Thyroid gland (tissue), 4 donors: ENCODE measurements at places on chromosomes 16 and 17. TPM values are rescaled to one million over a fixed set of nuclear protein-coding genes. Genes with fewer than 3 reads are reported as not detected.

RAB11FIP3 gene
- 26.6 TPM for total RNA-seq

DNA sequence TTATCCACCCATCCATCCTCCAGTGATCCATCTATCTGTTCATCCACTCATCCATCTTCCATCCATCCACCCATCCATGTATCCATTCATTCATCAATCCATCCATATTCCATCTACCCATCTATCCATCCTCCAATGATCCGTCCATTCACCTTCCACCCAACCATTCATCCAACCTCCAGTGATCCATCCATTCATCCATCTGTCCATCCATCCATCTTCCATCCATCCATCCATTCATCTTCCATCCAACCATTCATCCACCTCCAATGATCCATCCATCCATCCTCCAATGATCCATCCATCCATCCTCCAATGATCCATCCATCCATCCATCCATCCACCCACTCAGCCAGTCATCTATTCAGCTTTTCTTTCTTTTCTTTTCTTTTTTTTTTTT is 156.5 kb upstream of the WSCD1 start:
- H3K36me3 ChIP-seq, result no peaks in the 10 kb centered on the region
- no peak overlapping the region for H3K27ac ChIP-seq
- no peaks in the 10 kb centered on the region for H3K27me3 ChIP-seq

DNA sequence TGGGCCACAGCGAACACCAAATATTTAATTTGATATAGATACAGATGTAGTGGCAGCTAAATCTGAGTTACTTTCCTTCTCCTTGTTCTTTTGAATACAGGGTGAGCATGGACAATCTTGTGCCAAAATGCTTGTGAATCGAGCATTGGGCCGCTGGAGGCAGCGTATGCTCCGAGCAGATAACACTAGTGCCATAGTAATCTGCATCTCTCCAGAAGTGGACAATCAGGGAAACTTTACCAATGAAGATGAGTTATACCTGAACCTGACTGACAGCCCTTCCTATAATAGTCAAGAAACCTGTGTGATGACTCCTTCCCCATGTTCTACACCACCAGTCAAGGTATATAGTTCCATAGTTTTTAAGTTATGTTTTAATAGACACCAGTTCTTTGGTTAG is 21.2 kb upstream of the BCAS3 start:
- no peaks in the 10 kb centered on the region for H3K27me3 ChIP-seq

DNA sequence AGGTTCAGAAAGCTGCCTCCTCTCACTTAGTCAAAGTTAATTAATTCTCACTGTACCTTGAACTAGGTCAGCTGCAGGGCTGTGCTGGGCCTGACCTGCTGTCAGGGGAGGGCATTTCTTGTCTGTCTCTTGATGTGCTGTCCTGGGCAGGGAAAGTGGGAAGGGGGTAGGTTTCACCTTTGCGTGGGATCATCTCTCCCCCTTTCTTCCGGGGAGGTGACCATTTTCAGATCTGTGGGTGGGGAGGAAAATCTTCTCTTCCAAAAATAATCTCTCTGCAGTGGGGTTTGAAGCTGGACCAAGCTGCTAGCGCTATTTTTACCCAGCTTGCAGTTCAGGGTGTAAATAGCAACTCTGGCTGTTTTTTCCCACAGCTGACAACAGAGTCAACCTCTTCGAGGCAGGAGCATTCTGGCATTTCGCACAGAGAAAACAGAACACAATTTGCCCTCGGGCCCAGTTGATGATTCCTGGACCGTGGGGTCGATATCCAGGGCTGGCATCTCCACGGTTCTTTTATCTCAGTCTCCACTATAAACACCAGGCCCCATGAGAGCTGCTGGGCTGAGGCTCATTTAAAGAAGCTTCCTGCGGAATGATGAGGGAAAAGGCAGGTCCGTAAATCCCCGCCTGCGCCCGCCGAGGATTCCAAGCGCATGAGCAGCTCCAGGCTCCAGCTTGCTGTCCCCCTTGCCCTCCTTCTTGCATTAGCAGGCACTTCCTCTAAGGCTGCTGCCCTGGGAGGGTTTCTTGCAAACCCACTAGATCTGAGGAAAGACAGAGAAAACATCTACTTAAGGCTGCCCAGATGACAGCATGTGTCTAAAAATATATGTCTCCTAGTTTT is 93.9 kb downstream of the YPEL2 start:
- H3K27ac ChIP-seq, result peak overlapping the region; percentile 37
- H3K27me3 ChIP-seq, result no peaks in the 10 kb centered on the region
- H3K36me3 ChIP-seq, result no peaks in the 10 kb centered on the region

CSNK2A2 gene
- total RNA-seq, result 39.9 TPM

DNA sequence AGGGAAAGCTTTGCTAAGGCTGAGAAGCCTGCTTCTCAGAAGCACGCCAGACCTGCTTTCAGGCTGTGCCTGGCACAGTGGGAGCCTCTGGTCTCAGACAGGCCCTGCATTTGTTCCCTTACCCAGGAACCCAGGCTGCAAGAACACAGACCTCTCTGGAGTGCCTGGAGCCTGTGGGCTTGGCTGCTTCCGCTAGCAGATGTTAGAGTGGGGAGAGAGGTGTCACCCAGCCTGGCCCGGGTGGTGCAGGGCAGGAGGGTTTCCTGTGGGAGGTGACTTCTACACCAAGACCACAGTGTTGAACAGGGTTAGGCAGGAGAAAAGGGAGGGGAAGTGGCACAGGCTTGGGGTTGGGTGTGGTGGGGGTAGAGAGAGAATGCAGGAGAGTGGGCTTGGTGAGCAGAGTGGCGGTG is 35.8 kb upstream of the ADGRG1 start:
- no peak overlapping the region for H3K27ac ChIP-seq
- H3K27me3 ChIP-seq, result no peaks in the 10 kb centered on the region
- no peak overlapping the region for H3K4me3 ChIP-seq
- H3K4me1 ChIP-seq, result no peaks in the 10 kb centered on the region

CTF1 gene
- 5.9 TPM for total RNA-seq

SPECC1 gene
- total RNA-seq, result 28.2 TPM

- DNase-seq, result no peak
- H3K27me3 ChIP-seq, result no peaks in the 10 kb centered on the region
- no peak overlapping the region for H3K4me3 ChIP-seq
- no peaks in the 10 kb centered on the region for H3K4me1 ChIP-seq
These were observed 4.2 kb downstream of the KRT24 start for GRCh38 chr17:40699371-40699770.

DNA sequence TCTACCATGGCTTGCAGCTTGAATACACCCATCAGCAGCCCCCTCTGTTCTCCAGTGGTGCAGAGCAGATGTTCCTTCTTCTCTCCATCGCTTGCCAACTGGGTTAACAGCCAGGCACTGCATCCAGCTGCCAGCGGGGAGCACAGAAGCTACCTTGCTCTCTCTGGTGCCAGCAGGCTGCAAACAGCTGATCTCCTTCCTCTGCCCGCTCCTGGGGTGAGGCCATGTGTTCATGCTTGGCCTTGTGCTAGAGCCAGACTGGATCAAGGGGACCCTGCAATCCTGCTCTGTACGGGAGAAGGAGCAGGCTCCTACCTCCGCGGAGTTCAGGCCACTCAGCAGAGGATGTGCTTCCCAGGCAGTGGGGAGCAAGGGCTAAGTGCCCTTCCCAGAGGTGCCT is 24.1 kb upstream of the ENGASE start:
- DNase-seq, result no peak
- H3K36me3 ChIP-seq, result no peaks in the 10 kb centered on the region
- H3K27ac ChIP-seq, result no peak overlapping the region
- no peaks in the 10 kb centered on the region for H3K4me1 ChIP-seq
- no peaks in the 10 kb centered on the region for H3K27me3 ChIP-seq
